Muscle of arm (tissue), 14 donors: ENCODE measurements at places on chromosomes 3 and 15.

DNA sequence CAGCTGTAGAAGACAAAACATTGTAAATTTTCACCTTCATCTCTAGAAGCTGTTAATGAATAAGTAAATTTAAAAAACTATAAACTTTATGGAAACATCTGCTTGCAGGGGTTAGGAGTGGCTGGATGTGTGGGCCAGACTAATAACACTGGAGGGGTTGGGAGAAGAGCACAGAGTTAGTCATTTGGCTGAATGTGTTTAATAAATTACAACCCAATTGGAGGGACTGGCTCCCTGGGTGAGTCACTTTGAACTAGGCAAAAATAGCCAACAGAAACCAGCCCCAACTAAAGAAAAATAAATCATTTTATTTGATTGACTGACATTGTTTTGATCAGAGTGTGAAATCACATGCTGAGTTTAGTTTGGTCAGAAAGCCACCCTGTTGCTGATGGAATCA is 21.8 kb downstream of the DGKG start:
- DNase-seq: no peak

DNA sequence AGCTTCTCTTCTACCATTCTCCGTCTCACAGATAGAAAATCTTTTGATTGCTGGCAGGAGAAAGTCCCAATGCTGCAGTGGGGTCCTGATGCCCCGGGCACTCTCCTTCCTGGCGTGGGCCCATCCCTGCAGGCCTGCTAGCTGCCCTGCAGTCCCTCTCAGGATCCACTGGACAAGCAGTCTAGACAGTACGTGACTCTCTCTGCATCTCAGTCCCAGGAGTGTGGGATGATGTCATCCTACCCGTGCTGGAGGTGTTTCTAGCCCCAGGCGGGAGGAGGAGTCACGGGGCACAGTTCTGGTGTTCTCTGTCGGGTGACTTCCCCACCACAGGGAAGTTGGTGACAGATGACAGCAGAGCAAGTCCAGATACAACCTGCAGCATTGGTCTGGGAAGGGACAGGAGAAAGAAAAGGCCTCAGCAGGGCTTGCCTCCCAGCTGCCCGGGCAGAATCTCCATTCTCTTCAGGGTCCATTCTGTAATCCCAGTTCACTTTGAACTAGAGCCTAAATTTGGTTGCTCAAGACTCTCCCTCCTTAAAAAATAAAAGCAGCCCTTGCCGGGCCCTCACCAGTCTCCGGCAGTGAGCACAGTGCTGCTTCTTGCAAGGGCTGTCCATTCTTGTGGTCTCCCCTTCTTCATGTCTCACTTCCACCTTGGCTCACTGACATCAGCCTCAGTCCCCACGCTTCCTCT is 30.6 kb downstream of the SLC28A1 start:
- DNase-seq: peak; percentile 59

- DNase-seq: peak; percentile 62
Observed at GRCh38 chr3:151037746-151038477, 47.6 kb upstream of the MED12L start.

DNA sequence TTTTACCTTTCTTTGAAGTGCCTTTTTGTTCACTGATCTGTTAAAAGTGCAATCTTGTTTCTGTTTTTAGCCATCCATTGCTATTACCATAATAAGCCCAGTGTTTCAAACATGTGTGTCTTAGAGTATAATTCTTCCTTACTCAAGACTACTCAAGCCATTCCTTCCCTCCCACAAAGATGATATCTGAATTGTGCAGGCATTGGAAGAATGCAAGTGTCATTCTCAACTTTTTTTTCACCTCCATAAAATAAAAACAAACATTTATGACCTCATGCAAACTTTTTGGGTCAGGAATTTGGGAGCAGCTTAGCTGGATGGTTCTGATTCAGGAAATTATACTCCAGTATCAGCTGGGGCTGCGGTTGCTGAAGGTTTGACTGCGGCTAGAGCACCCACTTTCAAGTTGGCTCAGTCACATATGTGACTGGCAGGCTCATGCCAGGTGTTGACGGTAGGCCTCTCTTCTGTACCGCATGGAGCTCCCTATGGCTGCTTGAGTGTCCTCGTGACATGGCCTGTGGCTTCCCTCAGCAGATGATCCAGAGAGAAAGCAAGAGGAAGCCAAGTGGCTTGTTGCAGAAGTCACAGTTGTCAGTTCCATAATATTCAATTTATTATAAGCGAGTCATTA is 490.8 kb downstream of the CNTN4 start:
- DNase-seq: no peak

DNA sequence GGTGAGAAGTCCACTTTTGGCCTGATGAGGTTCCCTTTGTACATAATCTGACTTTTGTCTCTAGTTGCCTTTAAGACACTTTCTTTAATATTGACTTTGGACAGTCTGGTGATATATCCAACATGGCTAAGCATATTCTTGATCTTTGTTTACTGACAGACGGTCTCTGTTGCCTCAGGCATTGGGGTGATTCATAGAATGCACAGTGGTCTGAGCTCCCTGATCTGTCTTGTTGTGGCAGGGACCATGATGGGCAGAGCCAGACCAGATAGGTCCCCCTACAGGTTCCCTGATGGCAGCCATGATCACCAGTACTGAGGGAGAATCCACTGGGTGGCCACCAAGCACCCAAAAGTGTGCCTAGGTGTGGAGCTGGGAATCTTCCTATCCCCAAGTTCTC is 678.1 kb downstream of the MCTP2 start:
- no peak for DNase-seq

GRCh38 chr3:5898106-5898505 is 710.6 kb downstream of the EDEM1 start:
- no peak for DNase-seq

- no peak for DNase-seq
Observed at GRCh38 chr3:150237490-150237889, 170.6 kb upstream of the TSC22D2 start.

DNA sequence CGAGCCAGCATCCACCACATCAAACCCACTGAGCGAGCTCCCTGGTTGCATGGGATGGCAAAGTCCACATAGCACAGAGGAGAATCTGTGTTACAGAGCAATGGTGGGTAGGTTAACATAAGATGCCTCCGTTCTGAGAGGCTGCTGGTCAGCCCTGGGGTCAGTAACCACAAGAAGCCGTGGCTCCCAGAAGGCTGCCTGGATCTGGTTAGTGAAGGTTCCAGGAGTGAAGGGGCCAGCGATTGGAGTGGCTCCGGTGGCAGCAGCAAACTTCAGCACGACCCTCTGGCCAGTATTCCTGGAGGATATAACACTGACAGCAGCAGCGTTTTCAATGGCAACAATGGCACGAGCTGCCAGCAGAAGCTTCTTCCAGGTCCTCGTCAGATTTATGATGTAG is 18.4 kb upstream of the PIGZ start:
- DNase-seq: no peak

DNA sequence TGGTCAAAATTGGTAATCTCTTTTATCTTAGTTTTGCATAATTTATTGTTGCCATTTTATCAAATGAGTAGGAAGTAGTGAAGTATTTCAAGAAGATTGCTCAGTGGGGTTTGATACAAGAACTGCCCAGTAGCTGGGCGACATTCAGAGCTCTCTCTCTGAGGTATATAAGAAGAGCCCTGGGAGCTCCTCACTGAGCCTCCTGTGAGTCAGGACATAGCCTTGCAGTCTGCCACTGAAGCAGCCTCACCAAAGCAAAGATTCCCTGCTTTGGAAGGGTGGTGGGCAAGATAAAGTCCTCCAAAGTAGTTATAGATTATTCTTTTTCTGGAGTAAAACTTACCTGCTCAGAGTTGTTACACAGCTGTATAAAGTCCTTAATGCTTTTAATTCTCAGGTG is 26.1 kb downstream of the SKIL start:
- DNase-seq: no peak

- DNase-seq: no peak
Observed at GRCh38 chr3:128801779-128802380, 75.9 kb downstream of the RAB7A start.

DNA sequence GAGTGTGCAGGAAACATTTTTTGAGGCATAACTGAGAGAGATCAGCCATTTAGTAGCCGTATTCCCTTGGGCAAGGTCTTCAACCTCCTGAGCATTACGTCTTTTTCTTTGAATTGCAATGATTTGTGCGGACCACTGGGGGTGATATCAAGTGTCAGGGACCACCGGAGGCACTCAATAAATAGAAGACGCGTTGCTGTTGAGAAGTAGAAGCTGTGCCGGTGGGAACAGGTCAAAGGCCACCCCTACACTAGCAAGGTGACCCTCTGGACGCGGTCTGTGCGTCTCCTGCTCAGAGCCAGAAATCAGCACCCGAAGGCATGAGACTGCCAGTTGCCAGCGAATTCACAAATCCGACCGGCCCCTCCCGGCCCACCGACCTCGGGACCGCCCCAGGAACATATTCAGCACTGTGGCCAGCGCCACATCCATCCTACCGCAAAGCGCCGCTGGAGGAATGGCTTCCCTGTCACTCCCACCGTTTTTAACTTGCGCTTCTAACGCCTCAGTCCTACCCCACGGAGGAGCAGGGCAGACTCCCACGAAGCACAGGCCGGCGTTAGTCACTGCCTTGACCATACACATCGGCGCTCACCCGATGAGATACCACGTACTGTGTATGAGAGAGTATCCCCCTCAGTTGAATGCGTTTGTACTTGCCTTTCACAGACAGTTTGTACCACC is 1.4 kb upstream of the GHSR start:
- DNase-seq: peak; percentile 46

DNA sequence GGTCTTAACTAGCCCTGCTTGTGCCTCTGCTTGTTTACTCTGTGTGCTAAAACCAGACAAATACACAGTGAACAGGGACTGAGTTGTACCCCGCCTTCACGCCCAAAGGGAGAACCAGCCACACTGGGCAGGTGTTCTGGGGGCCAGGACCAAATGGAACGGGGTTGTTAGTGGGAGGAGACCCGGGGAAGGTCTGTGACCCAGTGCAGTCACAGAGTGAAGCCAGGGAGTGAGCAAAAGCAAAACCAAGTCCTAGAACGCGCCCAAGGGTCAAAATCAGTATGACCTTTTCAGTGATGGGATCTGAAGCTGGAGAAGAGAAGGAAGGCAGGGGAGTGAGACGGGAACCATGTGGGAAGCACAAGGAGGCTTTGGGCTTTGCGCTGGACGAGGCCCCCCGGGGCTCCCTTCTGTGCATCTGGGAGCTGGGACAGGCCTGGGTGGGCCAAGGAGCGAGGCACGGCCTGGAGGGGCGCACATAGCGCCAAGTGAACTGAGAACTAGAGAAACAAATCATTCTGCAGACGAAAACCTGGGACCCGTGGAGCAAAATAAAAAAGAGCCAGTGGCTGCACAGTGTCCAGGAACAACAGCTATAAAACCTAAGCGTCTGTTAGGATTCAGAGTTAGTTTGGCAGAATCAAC is 78.3 kb upstream of the ALDH1A3 start:
- DNase-seq: no peak

DNA sequence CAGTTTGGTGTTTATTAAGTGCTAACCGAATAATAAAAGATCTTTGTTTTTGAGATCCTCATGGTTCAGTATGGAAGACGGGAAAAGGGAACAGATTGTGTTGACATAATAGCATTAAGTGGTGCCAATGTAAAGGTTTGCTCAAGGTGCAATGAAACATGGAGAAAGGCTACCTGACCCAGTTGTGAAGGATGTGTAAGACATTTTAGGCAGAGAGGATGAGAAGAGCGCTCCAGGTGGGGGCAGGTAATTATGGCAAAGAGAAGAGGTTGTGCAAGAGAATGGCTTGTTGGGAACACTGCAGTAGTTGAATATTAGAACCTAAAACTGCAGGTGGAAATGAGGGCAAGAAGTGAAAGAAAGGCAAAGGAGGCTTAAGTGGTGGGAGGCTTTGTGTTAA is 140.8 kb downstream of the DIPK2A start:
- DNase-seq: no peak

DNA sequence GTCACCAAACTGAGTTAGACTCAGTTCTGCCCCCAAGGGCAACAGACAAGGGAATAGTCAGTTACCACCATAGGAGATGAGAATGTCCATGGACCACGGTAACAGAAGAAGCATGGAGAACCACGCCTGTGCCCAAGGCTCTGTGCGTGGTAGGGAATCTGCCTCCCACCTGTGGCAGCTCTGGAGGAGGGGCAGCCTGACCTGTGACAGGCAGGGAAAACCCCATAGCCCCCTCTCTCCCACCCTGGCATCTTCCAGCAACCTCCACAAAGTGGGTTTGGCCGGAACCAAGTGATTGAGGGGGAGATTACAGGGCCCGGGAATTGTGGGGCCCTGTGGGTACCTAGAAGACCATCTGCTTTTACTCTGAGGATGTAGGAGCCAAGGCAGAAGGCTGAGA is 14.3 kb upstream of the LTF start:
- no peak for DNase-seq

DNA sequence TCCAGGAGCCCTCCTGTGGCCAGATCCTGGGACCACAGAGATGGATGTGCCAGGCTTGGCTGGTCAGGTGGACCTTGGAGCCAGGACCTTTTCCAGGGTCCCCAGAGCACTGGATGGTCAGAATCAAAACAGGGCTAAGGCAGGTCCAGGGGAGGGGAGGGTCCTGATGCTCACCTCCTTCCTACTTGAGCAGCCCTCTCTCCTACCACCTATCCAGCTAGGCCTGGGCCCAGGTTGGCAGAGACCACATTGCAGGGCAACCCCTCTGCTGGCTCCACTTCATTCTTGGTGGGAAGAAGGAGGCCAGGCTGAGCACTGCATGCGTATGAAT is 28.5 kb upstream of the SFMBT1 start:
- no peak for DNase-seq

DNA sequence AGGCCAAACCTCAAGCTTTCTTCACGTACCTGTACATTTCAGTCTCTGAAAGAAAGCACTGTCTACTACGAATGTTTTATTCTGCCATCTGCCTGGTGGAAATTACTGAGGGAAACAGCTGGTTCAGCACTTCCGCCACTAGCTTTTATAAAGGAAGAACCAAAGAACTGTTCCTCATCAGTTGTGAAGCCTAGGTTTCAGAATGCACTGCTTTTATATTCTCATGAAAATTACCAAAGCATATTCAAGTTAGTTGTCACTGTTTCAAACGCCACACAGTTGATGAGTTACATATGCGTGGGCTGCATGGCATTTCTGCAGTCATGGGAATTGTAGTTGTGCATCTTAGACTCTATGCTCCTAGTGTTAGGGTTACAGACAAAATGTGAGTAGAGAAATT is 21.5 kb upstream of the ZBTB38 start:
- DNase-seq: no peak

DNA sequence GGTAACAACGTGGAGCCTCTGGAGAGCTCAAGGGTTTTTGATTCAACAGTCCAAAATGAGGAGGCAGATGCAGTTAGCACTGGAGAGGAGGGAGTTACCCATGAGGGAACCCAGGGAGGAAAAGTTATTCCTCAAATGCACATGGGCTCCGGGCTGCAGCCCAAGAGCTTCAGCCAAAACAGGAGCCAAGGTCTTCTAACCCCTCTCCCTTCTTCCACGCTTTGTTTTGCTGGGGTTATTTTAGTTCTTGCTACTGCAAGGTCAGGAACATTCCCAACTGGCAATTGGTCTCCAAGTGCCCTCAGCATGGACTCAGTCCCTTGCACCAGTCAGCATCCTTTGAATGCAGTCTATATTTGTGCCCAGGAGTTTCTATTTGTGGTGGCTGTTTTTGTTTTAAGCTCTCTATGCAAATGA is 90.0 kb downstream of the TGFBR2 start:
- no peak for DNase-seq
